Hematopoietic multipotent progenitor cell treated with erythropoietin and hydrocortisone succinate and interleukin-3 and kit ligand, for 15 days (in vitro differentiated cells): ENCODE measurements at places on chromosomes 7 and 10.

DNA sequence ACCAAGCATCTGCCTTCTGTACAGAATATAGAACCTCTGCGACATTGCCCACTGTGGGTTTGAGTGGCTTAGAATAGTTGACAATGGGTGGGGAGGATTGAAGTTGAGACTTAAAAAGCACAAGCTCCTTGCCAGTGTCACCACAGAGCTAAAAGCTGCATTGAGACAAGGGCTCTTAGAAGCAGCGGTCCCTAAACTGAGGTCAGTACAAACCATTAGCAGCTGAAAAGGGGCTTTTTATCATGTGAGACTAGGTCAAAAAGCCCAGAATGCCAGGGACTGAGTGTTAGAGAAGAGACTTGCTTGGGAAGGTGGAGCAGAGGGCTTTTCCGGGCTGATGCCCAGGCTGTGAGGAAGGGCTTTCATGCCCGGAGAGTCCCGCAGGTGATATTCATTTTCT is 91.3 kb downstream of the POU6F2 start:
- no peak for DNase-seq

DNA sequence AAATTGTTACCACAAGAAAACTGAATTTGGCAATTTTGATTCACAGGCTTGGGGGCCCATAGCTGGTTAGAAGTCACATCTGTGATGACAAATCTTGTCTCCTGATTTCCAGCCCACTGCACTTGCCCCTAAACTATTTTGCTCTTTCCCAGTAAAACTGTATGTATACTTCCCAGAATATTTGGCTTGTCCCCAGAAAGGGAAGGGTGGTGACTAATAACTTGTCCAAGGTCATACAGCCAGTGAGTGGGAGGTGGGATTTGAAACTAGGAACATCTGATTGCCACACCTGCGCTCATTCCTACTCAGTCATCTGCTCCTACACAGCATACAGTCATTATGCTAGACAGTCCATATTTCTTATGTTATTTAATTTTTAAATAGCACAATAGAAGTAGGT is 304.5 kb downstream of the SDHAF3 start:
- DNase-seq = no peak

GRCh38 chr10:100158044-100158805 is 27.6 kb downstream of the ERLIN1 start:
- no peak for DNase-seq

DNA sequence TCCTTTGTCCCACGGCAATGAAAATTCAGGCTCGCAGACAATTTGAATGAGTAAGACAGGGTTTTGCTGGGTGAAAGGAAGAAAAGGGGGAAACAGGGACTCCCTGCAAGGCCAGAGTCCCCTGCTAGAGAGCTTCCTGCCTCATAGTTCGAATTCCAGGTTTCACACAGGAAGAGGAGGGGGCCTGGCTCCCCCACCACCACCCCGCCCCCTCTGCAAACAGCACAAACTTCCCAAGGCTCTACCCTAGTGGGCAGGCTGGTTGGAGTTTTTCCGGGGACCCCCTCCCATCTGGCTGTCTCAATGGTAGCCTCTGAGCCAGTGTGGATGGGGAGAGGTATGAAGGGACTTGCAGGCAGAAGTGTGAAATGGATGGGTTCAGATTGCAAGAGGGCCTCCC is 57.4 kb upstream of the NEBL start:
- DNase-seq = no peak

GRCh38 chr7:86644282-86645224 is 844 bp downstream of the GRM3 start:
- no peak for DNase-seq

DNA sequence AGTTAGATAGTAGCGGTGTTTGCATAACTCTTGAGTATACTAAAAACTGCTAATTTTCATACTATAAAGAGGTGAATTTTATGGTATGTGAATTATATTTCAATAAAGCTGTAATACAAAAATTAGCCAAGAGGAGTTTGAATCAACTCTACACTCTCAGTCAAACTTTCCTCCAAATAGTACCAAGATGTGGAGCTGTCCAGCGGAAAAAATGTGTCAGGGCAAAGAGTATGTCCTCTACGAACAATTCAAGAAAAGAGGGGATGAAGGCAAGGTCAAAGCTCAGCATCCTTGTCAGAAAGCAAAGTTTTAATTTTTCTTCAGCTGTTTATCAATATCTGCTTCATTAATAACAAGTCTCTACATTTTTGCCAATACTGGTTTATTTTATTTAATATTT is 51.8 kb upstream of the CDC14C start:
- no peak for DNase-seq

GRCh38 chr7:84070770-84071169 is 123.8 kb downstream of the SEMA3A start:
- no peak for DNase-seq

DNA sequence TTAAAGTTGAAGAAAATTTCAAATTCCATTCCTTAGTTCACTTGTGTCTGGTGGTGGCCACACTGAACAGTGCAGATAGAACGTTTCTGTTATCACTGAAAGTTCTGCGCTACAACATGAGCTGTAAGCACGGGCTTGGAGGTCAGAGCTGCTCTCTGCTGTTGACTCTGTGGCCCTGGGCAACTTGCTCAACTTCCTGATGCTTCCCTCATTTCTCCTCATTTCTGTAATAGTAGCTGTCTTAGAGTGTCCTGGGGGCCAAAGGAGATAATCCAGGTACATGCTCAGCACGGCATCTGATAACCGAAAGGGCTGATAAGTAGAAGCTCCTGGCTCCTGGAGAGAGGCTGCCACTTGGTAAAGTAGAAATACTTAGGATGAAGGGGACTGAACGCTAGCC is 92.3 kb upstream of the DUSP5 start:
- no peak for DNase-seq

GRCh38 chr10:122577311-122577885 is 16.8 kb downstream of the DMBT1 start:
- DNase-seq = no peak

- DNase-seq = no peak
Measured at GRCh38 chr7:29287366-29287765, 92.8 kb downstream of the CHN2 start.

DNA sequence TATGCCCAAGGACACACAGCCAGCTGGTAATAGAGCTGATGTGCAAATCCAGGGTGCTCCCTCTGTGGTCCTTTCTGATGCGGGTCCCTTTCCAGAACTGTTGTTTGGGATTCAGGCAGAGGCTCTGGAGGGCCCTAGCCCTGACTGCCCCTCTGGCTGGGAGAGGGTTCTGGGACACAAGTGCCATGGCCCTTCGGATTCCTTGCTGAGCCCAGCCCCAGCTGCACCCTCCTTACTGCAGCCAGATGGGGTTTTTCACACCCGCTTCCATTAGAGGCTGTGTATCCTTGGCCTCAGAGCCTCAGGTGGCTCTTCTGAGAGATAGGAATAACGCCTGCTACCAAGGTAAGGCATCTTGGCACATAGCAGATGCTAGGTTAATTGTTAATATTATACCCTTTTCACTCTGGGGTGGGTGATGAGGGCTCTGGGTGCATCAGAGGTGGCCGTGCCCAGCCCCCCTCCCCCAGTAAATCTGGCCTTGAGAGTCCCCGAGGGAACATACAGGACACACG is 89.8 kb upstream of the LRRC4 start:
- DNase-seq = no peak

DNA sequence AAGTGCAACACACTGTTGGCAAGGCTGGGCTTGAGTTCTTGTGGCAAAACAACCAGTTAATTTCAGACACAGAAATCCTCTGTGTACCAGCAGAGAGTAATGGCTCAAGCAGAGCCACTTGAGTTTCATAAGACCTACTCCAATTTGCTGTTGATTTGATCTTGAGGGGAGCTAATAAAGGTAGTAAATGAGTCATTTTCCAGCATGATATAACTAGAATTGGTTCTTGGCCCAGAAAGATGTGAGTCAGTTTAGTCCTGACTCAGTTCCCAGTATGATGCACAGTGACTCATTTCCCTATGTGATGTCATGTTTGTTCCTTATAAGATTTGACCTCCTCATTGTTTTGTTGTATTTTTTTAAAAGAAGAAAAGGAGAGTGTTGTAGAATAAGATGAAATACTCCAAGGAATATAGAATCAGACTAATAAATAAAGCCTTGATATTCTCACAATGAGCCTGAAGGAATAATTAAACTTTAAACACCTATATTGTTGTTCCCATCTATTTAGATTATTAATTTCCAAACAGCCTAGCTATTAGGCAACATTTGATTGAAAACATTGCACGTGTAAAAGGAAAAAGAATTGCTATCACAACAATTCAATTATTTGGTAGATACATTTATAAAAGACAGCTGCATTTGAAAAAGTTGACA is 186.2 kb downstream of the REEP3 start:
- peak; percentile 9 for DNase-seq

- DNase-seq = no peak
Measured at GRCh38 chr10:71289421-71290130, 29.5 kb upstream of the SLC29A3 start.

DNA sequence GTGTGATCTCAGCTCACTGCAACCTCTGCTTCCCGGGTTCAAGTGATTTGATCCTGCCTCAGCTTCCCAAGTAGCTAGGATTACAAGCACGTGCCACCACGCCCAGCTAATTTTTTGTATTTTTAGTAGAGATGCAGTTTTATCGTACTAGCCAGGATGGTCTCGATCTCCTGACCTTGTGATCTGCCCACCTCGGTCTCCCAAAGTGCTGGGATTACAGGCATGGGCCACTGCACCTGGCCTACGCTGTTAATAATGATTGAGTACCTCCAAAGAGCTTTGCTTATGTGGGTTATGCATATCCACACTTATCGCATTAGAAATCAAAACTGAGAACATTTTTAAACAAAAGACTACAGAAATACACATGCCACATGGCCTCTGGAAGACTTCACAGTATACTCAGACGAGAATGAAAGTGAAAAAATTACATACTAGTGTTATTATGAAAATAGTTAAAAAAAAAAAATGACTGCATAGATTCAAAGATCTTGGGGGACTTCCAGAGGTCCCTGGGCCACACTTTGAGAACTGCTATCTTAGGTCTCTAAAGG is 25.4 kb downstream of the RPP38 start:
- no peak for DNase-seq

DNA sequence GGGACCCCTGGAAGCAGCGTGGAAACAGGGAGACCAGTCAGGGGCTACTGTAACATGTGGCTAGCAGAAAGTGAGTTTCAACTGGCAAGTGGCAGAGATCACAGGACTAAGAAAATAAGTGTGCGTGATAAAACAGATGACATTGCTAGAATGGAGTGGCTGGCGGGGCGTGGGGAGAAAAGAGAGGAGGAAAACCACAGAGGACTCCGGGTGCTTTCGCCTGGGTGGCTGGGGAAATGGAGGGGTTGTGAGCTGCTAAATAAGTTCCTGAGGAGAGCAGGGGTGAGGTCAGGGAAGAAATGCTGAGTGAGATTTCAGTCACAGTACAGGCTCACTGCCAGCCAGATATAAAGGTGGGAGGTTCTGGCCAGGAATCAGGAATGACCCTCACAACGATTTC is 166.9 kb downstream of the MYOF start:
- DNase-seq = no peak

GRCh38 chr10:78348411-78349164 is 314.9 kb downstream of the RPS24 start:
- DNase-seq = no peak

- no peak for DNase-seq
Measured at GRCh38 chr7:139981511-139981895, 81.2 kb downstream of the PARP12 start.

- DNase-seq = no peak
Measured at GRCh38 chr7:158010961-158011693, 576.5 kb downstream of the PTPRN2 start.

- DNase-seq = no peak
Measured at GRCh38 chr10:43233601-43234430, 33.0 kb downstream of the RASGEF1A start.

DNA sequence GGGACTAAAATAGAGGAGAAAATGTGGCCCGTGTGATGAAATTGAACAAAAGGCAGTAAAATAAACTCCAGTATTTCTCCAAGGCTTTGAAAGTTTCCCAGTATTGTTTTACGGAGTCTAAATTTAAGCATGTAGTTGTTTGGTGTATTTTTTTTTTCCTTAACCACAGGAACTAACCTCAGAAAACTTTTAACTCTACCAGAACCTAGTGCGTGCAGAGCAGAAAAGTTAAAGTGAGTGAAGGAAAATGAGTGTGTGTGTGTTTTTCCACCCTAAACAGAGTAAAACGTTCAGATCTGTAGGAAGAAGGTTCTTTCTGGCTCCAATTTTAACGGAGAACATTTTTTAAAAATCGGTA is 812 bp downstream of the PROSER2 start:
- no peak for DNase-seq

DNA sequence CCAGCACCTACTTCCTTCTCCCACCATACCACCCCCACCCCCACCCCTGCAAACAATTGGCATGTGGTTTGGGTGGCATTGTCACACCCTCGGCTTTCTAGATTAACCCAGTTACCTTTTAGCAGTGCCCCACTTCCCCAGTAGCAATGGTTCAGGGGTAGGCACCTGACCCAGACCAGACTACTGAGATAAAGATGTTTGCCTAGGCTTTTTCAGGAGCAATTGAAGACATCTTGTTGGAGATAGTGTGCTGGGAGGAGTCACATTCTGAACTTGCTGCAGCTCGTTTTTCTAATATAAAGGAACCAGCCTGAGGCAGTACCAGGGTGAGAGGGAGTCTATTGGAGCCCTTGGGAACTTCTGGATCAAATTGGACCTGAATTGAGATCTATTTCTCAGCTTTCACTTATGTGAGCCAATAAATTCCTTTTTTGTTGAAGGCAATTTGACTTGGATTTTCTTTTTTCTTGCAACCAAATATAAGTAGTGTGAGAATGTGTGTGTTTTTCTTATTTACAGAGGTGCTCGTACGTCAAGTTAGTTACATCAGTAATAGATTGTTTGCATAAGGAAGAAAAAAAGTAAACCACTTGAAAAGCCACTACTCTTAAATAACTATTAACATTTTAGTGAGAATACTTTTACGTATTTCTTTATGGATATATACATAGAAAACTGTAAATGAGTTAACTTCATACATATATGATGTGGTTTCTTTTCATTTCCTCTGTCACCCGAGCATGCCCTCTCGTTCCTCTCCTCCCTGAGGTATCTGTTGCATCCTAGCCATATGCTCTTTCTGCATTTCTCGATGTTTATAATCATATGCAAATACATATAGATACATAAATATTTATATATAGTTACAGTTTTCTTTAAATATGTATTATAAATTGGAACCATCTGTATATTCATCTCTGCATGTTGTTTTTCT is 38.0 kb downstream of the RAB18 start:
- no peak for DNase-seq
